ENCODE measurements at places on chromosomes 3 and 15.

DNA sequence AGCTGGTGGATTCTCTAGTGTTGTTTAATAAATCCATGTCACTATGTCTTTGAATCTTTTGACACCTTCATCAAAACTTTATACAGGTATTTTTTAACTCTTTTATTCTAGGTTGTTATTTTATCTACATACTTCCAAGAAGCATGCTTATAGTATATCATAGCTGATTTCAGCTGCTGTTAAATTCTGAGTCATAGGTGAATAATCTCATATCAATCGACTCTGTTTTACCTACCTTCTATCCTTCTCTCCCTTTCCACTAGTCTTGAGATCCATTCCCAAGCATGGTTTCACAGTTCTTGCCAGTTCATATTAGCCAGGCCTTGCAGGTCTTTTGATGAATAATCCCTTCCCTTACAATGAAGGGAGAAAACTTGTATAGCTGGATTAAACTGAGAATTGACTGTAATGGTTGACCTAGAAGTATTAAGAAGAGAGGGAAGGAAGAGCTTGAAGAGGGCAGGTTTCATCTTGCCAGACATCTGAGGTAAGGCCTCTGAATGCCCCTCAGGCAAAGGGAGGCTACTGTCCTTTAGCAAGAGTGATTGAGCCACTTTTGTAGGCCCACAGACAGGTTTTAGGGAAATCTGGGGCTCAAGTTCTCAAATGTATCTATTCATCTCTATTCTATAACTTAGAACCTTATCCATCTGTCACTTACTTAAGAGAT is 146.4 kb downstream of the EPHA6 start:
- no peak for DNase-seq

GRCh38 chr15:96264351-96264798 is 66.1 kb upstream of the NR2F2 start:
- no peak for DNase-seq

DNA sequence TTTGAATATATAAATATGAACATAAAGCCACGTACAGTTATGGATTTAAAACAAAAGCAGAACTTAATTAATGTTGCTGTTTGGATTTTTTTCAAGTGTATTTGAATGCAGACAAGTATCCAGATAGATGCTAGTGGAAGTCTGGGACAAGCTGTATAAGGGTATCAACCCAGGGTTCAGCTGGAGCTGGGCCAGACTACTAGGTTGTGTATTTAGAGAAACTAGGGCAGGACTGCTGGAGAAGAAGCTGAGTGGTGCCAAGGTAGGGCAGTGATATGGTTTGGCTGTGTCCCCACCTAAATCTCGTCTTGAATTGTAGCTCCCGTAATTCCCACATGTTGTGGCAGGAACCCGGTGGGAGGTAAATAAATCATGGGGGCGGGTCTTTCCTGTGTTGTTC is 189.8 kb upstream of the CTDSPL start:
- DNase-seq = no peak

GRCh38 chr15:48096813-48097212 is 24.0 kb upstream of the SLC24A5 start:
- DNase-seq = no peak

DNA sequence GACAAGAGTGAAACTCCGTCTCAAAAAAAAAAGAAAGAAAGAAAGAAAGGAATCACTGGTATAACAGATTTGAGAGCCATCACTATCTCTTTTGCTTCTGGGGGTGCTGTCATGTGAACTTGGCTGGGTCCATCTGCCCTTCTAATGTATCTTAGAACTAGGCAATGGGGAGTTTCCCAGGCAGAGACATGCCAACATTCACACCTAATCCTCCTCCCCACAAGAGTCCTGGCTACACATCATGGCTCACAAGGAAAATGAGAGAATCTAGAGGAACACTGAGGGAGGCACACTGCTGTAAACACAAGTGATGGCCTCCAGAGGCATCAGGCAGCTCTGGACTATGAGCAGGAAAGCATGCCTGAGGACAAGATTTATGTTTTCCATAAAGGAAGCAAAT is 67.8 kb upstream of the PPP2R3A start:
- no peak for DNase-seq

DNA sequence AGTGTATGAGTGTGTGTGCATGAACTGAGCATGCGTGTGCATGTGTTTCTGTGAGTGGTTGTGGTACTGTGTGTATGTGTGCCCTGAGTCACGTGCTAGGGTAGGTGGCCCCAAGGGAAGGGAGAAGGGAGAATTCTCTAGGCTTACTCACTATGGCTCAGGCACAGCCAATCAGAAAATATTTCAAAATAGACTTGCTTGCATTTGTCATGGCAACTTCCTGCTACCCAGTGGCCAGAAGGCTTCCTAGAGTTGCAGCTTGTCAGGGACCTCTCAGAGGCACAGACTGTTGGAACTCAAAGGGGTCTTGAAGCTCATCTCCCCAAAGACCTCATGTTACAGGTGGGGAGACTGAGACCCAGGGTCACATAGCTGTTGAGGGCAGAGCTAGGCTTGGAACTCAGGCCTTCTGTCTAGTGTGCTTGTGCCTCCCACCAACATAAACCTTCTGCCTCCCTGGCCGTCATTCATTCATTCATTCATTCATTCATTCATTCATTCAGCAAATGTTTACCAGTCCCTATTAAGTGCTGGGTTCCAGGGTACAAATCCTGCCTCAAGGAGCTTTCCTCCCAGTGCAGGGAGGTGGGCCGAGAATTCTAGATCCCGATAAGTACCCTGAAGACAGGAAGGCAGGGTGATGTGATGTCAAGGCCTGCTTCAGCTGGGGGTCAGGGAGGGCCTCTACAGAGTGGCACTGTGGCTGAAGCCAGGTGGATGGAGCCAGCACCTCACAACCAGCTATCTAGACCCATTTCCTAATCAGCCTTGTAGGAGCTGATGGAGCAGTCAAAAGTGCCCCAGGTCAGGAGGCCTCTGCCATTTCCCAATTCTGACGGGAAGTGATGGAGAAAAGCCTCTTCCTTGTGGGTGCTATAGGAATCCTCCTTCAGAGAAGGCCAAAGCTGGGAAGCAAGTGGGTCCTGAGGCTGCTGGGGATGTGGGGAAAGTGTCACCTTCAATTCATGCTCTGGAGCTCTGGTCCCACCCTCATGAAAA is 10.9 kb upstream of the RFT1 start:
- DNase-seq = no peak

GRCh38 chr15:56805466-56806147 is 72.3 kb upstream of the ZNF280D start:
- no peak for DNase-seq

DNA sequence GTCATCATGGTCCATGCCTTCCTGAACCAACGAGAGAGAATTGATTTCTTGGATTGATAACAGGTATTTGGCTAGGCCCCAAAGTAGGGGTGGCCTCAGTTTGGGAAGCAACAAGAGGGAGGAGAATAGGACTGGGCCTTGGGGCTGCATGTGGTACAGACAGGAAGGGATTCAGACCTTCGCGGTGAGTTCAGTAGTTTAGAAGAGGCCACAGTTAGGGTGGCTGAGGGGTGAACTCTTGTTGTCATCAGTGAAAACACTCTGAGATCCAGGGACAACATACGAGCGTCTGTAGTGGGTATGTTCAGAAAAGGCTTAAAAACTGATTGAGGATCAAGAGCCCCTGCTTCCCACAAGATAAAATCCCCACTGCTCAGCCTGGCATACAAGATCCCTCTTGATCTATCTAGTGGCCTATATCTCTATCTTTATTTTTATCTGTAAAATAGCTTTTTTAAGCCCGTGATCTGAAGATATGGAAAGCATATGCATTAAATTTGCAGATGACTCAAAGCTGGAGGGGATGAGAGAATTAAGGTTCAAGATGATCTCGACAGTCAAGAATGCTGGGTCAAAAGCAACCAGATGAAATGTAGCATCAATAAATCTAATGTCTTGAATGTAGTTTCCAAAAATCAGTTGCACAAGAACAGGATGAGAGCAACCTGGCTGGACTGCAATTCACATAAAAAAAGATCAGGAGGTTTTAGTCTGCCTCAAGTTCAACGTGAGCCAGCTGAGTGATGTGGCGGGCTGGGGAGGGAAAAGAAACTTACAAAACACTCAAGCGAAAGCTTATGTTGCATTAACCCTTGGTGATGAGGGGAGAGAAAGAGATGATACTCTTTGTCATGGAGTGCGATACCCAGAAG is 221.1 kb upstream of the TLE3 start:
- no peak for DNase-seq

GRCh38 chr3:189978753-189979152 is 141.9 kb downstream of the P3H2 start:
- DNase-seq = no peak

DNA sequence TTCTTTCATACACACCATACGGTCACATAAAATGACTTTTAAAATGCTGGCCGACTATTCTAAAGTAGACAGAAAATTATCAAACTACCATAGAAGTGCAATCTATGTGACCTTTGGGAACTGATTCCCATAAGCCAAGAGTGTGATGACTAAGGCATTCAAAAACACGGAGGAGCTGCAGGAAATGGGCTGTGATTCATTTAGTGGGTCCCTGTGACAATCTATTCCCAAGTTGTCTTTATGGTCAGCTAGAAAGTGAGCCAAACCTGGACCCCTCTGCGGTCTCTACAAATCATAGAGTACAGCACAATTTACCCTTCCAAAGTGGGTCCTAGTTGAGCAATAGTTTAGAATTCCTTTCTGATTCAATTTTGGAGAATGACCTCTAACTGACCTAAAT is 251.5 kb upstream of the CBLB start:
- DNase-seq = no peak

DNA sequence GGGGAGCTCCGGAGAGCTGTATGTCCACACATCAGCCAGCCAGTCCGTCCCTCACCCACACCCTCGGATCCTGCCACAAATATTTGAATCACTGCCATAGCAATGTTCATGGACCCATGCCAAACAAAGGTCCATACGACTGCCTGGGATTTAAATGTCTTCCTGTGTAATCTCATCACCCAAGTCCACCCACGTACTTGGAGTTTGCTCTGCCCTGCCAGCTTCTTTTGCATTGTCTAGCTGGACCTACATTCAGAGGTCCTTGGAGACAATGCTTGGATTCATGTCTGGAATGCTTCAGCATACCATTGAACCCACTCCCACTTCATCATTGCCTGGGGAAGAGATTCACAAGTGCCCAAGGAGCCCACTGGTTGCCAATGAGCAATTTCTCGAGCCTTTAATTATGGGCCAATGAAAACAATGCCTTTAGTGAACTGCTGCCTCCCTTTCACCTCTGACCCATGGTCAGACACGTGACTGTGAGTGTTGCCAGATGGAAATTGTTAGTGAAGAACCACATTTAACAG is 90.4 kb upstream of the PHLDB2 start:
- DNase-seq = no peak

GRCh38 chr3:46857485-46858341 is 5.5 kb downstream of the MYL3 start:
- peak; percentile 40 for DNase-seq

- no peak for DNase-seq
Measured at GRCh38 chr3:13786811-13787210, 93.1 kb downstream of the WNT7A start.

- no peak for DNase-seq
Measured at GRCh38 chr3:149751551-149751950, 738 bp downstream of the COMMD2 start.

- DNase-seq = no peak
Measured at GRCh38 chr15:69096626-69097025, 63.8 kb upstream of the GLCE start.

GRCh38 chr15:100889385-100890050 is 9.9 kb downstream of the ALDH1A3 start:
- DNase-seq = no peak

GRCh38 chr3:34024447-34025240 is 226.2 kb downstream of the PDCD6IP start:
- no peak for DNase-seq

DNA sequence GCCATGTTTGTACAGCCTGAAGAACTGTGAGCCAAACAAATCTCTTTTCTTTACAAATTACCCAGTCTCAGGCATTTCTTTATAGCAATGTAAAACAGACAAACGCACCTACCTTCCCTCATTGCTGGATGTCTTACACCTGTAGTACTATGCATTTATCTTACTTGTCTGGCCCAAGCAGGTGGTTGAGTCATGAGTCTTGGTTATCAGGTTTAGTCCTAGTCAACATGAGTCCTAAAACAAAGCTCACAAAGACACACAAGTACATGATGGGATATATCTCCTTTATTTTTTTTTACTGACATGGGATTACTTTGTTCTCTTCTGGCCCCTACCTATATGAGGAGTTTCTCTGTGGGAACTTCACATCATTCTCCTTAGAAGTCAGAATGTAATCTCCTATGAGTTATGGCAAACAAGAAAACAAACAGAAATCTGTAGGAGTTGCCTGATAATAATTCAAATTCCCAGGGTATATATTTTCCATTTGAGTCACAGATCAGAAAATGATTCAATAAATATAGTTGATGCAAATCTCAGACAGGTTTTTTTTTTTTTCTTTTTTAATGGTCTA is 33.6 kb upstream of the PLSCR2 start:
- no peak for DNase-seq

GRCh38 chr3:64783200-64783599 is 95.4 kb upstream of the ADAMTS9 start:
- no peak for DNase-seq

DNA sequence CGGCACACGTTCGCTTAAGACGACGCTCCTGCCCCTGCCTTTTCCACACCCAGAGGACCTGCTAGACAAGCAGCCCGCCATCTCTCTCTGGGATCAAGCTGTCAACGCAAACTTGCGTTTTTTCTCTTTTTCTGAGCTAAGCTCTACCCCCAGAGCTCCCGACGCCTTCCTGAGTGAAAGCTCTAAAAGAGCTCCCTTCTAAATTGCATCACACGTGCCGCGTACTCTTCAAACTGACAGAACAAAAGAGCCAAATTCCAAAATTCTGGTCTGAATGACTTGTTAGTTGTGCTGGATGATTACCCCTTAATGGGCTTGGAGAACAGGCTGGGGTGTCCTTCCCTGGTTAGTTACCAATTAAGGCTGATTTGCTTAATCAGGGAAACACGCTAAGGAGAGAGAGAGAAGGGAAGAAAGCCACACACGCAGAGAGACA is 81.2 kb downstream of the MDFIC2 start:
- DNase-seq = no peak

- DNase-seq = peak; percentile 18
Measured at GRCh38 chr3:168467115-168467714, 371.5 kb upstream of the GOLIM4 start.

DNA sequence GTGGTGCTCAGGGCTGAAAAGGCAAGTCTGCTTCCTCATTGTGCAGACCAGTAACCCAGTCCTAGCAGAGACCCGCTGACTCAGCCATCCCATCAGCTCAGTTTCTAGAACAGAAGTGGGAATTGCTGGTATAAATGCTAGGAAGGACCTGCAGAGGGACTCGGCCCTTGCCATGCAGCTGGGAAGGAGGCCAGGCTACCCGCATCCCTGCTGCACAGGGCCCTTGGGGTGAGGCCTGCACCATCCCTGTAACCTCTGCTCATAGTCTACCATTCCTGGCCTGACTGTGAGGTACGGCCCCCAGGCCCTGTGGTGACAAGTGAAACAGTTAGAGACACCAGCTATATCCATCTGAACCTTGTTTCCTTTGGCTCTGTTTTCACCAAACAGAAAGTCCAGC is 23.5 kb downstream of the RAB6B start:
- DNase-seq = no peak

Measured in posterior cingulate gyrus (tissue), 11 donors.